A172 (cell line): ENCODE measurements at places on chromosomes 2 and 18. TPM values are rescaled to one million over a fixed set of nuclear protein-coding genes. Genes with fewer than 3 reads are reported as not detected.
A peak's percentile ranks its signal among the peaks of the same experiment; 100 is the strongest.

The SATB2 gene
- total RNA-seq, result 8.8 and 10.2 TPM in 2 replicates

The SLC5A7 gene
- not detected in 2 replicates for total RNA-seq

The RTKN gene
- 23.1 and 33.3 TPM in 2 replicates for total RNA-seq

The SP5 gene
- total RNA-seq, result 0.28 and 2.1 TPM in 2 replicates

The DNAJC10 gene
- total RNA-seq, result 131 and 152 TPM in 2 replicates

The ROCK2 gene
- 37.8 and 44.6 TPM in 2 replicates for total RNA-seq

The OR6B2 gene
- total RNA-seq, result not detected in 2 replicates

The PKDCC gene
- total RNA-seq, result 4.8 and 6.4 TPM in 2 replicates

The LOXHD1 gene
- not detected in 2 replicates for total RNA-seq

GRCh38 chr18:45275367-45276113 lies 339.7 kb upstream of the SLC14A2 start:
- DNase-seq, result no peak

GRCh38 chr2:16015210-16015902 lies 75.0 kb downstream of the MYCN start:
- DNase-seq, result no peak

DNA sequence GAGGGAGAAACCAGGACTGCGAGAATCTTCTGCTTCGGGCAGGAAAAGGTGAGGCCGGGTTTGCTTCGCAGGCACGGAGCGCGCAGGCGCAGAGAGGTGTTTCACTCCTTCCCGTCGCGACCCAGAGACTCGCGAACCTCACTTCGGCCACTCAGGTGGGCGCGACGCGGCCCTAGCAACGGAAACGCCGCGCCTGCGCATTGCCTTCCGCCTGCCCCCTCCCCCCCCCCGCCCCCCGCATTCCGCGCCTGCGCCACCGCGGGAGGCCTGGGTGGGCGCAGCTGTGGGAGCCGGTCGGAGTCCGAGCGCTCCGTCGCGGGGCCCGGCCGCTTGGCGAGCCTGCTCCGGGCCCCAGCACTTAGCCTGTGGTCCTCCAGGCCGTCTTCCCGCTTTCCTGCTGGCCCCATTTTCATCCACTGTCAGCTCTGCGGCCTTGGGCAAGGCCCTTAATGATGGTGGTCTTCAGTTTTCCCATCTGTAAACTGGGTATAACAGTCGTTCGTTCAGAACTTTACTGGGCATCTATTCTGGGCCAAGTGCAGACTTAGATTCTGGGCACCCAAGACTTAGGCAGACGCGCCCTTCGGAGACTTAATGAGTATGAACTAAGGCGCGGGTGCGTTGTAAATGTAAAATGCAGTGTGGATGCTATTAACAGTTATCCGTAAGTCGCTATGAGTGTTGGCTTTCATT lies 62.1 kb upstream of the ACKR3 start:
- DNase-seq, result no peak

DNA sequence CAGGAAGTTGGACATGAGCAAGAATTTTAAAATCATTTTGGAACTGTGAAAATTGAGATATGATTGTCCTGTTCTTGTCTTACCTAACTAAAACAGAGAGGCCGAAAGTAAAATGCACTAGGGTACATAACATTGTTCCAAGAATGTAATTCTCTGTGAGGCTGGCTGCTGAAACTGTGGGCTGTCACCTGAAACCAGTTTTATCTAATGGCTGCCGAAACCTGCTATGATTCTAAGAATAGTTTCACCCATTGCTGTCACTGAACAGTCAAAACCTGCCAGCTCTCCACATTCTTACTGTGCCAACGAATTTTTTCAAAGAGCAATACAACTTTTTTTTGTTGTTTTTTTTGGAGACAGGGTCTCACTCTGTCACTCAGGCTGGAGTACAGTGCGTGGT lies 119.3 kb upstream of the ZSWIM2 start:
- DNase-seq, result no peak

- DNase-seq, result no peak
Measured at GRCh38 chr18:54585743-54586142, 5.3 kb upstream of the DYNAP start.

DNA sequence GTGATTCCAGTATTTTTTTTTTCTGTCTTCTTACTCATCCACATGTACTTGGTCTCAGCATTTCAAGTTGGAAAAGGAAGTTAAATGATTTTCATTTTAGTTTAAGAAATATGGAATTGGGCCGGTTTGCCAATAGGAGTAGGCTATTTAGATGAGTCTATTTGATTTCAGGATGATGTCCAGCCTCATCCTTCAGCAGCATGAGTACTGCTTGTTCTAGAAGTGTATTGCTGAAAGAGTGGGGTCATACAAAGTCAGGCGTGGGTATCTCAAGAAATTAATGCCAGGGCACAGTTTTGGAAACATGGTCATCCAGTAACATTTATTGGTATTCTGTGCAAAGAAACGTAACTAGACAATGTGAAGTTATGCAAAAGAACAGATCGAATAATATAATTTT lies 44.9 kb upstream of the MSTN start:
- no peak for DNase-seq

- DNase-seq, result no peak
Measured at GRCh38 chr2:117360586-117360985, 453.9 kb upstream of the DDX18 start.

- no peak for DNase-seq
Measured at GRCh38 chr2:177284531-177284930, 20.0 kb upstream of the NFE2L2 start.

DNA sequence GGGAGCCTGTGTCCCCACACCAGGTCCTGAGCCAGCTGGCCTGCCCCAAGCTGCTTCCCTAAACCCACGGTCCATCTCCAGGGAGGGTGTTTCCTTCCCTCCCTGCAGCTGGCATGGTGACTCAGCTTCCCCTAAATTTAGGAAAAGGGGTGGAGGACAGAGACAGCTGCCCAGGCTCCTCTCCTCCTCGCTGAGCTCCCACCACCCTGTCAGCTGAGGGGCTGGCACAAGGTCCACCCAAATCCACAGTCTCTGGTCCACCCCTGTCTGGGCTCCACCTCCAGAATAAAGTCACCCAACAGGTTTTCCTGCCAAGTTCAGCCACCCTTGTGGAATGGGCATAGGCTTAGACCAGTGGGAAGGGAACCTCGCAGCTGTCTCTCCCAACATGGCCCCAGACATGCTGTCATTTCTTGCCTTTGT lies 156.5 kb downstream of the TNS1 start:
- no peak for DNase-seq

DNA sequence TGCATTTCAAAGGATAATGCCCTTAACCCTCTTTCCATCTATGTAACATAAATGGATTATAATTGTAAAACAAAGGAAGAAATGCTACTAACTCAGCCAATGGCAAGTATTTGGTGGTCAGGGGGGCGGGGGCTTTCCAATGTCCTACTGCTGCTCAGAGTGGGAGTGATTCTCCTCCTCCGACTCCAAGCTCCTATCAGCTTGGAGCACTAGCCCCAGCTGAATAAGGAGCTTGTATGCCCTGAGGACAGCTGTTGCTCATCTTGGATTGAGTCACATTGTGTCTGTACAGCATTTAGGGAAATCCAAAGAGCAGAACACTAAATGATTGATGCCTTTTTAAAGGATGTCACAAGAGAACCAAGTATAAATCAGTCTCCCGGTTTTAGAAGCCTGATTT lies 105.6 kb upstream of the ZNF521 start:
- DNase-seq, result no peak

DNA sequence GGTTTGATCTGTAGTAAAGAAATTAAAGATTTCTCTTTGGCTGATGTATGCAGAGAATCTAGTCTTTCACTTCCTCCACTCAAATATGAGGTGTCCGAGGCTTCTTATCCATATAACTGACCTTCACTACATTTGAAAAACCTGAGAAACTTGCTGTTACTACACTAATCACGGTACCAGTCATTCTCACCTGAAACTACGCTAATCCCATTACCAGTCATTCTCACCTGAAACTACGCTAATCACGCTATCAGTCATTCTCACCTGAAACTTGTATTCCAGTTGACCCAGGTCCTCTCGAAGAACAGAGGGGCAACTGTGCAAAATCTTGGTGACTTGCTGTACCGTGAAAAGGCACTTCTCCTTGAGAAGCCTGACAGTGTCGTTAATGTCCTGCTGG lies 5.1 kb downstream of the MTERF4 start:
- no peak for DNase-seq

GRCh38 chr2:39593439-39594393 lies 72.0 kb upstream of the TMEM178A start:
- DNase-seq, result peak; percentile 77

DNA sequence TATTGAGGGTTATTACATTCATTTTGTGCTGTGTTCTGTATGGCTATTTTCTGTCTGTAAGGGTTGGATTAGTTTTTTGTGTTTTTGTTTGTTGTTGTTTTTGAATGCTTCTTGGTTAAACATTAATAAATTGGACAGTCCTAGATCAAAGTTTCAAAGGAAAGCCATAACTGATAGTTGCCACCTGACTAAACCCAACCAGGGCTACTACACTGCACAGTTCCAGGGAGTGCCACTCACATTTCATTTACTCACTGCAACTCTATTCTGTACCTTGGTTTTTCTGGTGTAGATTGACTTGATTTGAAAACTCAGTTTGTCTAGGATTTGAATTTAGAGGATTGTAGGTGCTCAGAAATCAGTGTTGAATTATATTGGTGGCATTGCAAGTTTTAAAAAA lies 6.4 kb downstream of the MYL12B start:
- DNase-seq, result no peak

- no peak for DNase-seq
Measured at GRCh38 chr2:3324404-3325281, 53.0 kb downstream of the EIPR1 start.

GRCh38 chr18:63575681-63576080 lies 11.5 kb upstream of the SERPINB13 start:
- DNase-seq, result no peak

DNA sequence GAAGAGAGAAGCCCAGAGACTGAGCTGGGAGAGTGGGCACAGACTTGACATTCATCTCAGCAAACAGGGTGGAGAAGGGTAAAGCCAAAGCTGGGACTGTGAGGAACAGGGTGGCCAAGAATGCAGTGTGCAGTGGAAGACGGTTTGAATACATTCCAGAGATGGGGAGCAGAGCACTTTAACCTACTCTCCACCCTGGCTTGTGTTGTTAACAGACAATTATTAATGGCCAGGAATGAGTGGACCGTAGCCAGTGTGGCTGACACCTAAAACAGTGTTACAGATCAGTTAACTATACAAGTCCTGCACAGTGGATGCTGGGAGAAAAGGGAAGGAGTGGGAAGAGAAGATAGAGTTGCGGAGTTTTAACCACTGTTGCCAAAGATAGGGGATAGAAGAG lies 7.4 kb upstream of the NAB1 start:
- no peak for DNase-seq

DNA sequence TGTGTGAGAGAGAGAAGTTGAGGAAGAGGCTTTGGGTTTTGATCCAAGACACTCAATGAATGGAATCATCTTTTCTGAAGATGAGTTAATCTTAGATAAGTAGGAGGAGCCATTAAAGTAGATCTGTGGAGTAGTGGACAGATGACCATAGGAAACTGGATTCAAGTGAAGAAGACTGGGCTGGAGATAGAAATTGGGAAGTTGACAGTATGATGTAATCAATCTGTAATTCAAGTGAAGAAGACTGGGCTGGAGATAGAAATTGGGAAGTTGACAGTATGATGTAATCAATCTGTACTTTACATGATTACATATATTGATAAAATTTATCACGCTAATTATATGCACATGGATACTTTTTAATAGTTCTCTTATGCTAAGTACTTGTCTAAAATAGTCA lies 92.8 kb downstream of the PHLPP1 start:
- no peak for DNase-seq

DNA sequence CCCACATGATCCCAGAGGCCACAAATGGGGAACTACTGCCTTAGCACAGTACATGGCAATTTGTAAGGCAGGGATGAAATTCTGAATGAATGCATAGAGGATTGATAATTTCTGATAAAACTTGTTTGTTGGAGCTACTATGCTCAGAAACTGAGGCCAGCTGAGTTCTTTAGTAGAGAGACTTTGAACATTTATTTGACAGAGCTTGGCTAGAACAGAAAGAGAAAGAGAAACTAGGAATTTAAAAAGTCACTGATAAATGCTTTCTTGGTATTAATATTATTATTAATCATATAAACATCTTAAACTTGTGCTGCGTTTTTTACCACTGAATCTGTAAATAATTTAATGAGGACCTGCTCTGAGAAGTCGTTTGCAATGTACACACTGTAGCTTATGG lies 923.7 kb upstream of the CNTNAP5 start:
- DNase-seq, result no peak

- DNase-seq, result no peak
Measured at GRCh38 chr2:69955029-69955428, 6.4 kb downstream of the ASPRV1 start.

DNA sequence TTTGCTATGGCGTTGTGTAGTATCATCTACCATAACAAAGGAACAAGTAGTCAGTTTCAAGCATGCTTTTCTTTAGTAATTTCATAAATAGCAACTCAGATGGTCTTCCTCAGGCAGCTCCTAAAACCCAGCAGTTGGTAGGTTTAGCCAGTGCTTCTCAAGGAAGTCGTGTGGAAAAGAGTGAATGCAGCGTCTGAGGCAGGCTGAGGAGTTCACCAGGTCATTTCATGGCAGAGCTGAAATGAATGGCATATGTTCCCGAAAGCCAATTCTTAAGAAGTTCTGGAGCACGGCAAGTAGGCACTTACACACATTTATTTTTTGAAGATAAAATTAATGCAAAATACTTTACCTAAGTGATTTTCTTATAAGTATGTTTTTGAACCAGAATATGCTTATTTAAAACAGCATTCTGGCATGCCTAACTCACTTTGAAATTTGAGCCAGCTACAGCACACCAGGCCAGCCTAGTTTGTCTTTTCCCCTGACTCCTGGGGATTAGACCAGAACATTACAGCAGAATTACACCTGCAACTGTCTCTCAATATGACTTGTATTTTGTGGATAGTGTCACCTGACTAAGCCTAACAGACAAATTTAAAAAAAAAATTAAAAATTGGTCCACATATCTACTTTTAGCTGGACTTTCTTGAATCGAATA lies 62.2 kb downstream of the OSBPL6 start:
- no peak for DNase-seq

- DNase-seq, result peak; percentile 10
Measured at GRCh38 chr2:121650315-121650930, 1.2 kb upstream of the CLASP1 start.

GRCh38 chr2:181421131-181421458 lies 36.1 kb upstream of the ITGA4 start:
- no peak for DNase-seq

DNA sequence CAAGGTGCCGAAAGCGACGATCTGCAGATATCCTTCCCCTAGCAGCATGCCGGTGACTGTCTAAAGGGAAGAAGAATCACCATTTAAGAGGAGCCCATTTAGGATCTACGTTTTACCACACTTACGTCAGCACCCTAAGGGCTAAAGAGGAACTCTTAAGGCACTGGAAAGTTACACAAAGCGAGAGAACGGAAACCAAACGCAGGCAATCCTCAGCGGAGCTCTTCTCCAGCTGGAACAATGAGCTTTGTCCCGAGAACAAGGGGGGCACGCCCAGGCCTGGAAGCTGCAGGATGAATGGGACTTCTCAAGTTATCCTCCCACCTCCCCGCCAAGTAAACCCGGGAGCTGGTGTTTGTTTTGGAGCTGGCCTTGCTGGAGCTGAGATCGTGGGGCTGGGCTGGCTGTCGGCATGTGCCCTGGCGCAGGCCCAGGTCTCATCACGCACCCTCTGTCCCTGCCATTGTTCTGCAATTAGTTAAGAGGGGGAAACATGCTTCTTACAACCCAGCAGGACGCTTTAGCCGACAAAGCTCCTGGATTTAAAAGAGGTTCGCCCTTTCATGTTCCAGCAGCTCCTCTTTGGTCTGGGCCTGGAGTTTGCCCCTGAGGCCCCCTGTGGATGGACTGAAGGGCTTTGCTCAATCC lies 36.4 kb downstream of the PXDN start:
- peak; percentile 45 for DNase-seq

- DNase-seq, result no peak
Measured at GRCh38 chr2:240948905-240949790, 43.0 kb downstream of the CROCC2 start.
